ENCODE measurements at places on chromosomes 4 and X. TPM values are rescaled to one million over a fixed set of nuclear protein-coding genes. Genes with fewer than 3 reads are reported as not detected.

Gene RAI2
- 0.86 TPM for total RNA-seq

Gene SHISA3
- total RNA-seq = 3.1 TPM

Gene RAB39B
- total RNA-seq = 0.48 TPM

Gene NPY5R
- not detected for total RNA-seq

Gene JADE3
- 9.7 TPM for total RNA-seq

Gene GAGE12E
- not detected for total RNA-seq

Gene RHOXF2B
- not detected for total RNA-seq

All from Daoy (cell line).